ENCODE measurements at places on chromosomes 5 and 9.

DNA sequence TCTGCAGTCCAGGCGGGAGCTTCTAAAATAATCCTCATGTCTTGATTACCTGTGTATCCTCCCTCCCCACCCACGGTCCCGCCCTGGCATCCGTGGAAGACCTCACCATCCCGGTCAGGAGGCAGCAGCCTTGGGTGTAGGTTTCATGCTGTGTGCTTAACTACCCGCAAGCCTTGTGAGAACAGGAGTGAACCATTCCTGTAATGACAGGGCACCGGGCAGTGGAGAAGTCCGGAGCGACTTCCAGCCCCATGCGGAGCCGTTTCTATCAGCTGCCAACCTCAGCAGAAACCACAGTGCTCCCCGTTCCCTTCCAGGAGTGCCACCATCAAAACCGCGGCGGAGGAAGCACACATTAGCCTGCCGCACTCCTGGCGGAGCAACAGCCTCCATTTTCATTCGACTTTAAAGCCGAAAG is 123.5 kb upstream of the LMX1B start:
- no peak for DNase-seq

DNA sequence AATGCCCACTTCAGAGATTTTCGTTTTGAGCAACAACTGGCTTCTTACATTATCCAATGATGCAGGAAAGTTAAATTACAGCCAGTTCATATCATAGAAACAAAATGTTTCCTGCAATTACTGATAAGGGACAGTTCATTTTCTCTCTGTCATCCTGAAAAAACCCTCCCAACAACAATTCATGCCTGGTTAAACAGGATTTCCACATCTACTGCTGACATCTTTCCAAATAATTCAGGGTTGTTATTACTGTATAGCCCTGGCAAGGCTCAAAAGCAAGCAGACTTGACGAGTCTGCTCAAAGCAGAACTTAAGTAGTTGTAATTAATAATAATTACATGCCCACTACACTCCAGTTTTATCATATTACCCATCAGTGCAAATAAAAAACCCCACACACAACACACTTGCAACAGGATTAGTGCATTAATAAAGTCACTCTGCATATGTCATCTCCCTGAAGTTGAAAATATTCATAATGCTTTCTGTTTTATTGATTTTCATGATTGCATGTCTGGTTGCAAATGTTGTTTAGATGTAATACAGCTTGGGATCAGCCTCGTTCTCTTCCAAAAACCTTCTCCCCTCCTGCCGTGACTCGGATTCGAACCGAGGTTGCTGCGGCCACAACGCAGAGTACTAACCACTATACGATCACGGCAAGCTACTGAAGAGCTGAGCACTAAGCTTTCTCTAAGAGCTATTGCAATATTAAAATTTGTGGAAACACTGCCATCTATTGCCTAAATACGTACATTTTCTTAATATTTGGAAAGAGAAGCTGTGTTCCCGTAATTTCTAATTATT is 119.6 kb upstream of the NFIB start:
- DNase-seq: no peak

GRCh38 chr5:36667824-36668223 is 61.4 kb downstream of the SLC1A3 start:
- no peak for DNase-seq

DNA sequence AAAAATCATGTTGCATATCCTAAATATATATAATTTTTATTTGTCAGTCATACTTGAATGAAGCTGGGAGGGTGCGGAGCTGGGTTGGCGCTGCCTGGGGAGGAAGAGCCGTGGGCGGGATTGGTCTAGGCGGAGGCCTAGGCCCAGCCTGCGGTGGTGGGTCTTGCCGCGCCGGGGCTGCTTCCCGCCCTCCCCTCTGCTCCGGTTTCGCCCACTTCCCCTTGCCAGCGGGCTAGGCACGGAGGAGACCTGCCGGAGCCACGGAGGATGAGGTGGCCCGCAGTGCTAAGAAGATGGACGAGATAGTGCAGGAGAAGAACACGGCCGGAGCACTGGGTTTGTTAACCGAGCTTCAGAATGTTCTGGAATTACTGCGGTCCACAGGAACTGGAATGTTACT is 54.0 kb upstream of the IGFBPL1 start:
- no peak for DNase-seq

DNA sequence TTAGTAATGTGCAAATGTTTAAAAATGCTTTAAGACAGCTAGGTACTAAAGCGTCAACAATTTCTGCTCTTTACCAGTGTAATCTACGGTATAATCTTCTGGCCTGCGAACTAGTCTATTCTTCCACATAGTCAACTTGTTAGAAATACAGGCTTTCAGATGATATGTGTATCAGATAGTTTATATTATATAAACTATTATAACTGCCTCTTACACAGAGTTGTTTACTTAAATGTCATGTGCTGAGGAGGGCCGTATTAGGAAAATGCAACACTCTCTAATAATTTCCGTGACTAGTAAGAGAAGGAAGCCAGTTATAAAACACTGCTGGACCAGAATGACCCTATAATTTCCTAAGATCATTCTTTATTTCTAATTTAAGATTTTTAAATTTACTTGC is 63.6 kb downstream of the WDR41 start:
- no peak for DNase-seq

DNA sequence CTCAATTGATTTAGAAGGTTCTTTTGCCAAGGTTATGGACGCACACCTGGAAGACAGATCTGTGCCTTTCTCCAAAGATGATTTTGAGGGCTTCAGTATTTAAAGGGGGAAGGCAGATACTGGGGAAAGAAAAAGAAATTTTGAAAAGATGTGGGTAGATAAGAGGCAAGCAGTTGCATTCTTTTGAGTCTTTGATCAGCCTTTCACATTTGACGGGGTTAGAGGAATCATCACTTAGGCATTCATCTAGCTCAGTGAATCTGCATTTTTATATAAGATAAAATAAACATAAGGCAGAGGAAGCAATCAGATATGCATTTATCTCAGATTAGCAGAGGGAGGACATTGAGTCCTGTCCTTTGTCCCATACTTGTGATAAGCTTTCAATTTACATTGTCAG is 243.4 kb upstream of the RAI14 start:
- DNase-seq: no peak

- no peak for DNase-seq
Observed at GRCh38 chr5:132256783-132257130, 739 bp upstream of the PDLIM4 start.

GRCh38 chr5:97364731-97365130 is 181.7 kb upstream of the RIOK2 start:
- no peak for DNase-seq

All from activated CD8-positive, alpha-beta memory T cell treated with anti-CD3 and anti-CD28 coated beads, Interleukin-2, amount 50 U/mL, for 48 hours (primary cell).